GM12891 (cell line): ENCODE measurements at places on chromosomes 6 and 20.

DNA sequence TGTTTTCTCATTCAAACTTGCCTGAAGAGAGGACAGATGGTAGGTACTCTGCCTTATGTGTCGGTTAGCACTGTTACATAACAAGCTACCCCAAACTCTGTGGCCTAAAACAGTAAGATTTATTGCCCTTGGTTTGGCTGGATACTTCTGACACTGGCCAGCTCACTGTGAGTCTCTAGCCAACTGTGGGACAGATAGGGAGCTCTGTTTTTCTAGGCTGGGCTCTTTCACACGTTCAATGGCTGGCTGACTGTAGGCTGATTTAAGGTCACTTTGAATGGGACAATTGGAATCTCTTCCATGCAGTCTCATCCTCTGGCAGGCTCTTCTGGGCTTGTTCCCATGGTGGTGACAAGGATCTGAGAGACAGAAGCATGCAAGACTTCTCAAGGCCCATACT lies 39.4 kb upstream of the JAG1 start:
- no peak for DNase-seq

DNA sequence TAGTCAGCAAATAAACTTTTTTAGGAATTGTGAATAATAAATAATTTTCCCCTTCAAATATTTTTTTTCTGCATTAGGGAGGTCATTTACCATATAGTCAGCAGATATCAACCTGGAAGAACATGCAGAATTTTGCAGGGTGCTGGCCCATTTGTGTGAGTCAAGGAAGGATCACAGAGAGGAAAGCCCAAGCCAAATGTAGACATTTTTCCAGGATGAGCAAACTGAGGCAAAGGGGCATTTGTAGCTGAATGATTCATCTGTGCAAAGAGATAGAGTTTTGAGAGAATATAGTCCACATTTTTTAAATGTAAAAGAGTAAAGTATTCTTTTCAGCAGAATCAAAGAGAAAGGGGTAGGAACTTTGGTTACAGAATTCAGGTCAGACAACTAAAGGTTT lies 555.5 kb upstream of the MARCKS start:
- DNase-seq, result no peak

- no peak for DNase-seq
Measured at GRCh38 chr6:121522265-121522664, 86.8 kb downstream of the GJA1 start.

- no peak for DNase-seq
Measured at GRCh38 chr6:122130026-122130348, 269.5 kb upstream of the HSF2 start.

DNA sequence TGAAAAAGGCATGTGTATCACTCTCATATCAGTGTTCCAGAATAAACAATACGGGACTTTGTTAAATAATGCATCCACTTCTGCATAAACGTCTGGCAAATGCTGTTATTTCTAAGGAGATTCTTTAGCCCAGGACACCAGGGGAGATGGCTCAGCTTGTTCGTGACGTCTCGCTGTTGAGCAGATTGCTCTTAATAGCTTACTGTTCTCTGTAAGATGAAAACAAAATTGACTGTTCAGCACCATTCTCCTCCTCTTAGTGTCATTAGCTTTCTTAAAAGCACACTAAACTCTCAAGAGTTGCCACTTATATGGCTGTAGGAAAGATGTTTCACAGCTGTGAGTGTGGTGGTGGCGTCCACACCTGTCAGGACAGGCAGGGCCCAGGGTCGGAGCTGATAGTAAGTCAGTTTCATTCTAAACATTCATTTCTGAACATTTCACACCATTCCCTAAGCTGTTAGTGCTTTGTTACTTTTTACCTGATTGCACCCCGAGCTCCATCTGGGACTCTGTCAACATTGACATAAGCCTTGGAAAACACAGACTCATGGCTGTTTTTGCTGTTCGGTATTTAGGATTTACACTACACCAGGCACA lies 132.1 kb downstream of the ZDHHC14 start:
- no peak for DNase-seq

GRCh38 chr6:40770794-40771193 lies 183.6 kb upstream of the LRFN2 start:
- DNase-seq, result no peak

- DNase-seq, result no peak
Measured at GRCh38 chr20:2320813-2321658, 25.2 kb downstream of the TGM3 start.

- no peak for DNase-seq
Measured at GRCh38 chr20:77231-77630, 10.2 kb upstream of the DEFB125 start.

GRCh38 chr6:134840086-134840867 lies 109.6 kb downstream of the ALDH8A1 start:
- no peak for DNase-seq

- peak; percentile 1 for DNase-seq
Measured at GRCh38 chr20:39338469-39339376, 376.6 kb downstream of the DHX35 start.

GRCh38 chr6:105691081-105691480 lies 288.2 kb upstream of the PREP start:
- DNase-seq, result no peak

- no peak for DNase-seq
Measured at GRCh38 chr6:132067286-132067685, 116.1 kb upstream of the CCN2 start.

DNA sequence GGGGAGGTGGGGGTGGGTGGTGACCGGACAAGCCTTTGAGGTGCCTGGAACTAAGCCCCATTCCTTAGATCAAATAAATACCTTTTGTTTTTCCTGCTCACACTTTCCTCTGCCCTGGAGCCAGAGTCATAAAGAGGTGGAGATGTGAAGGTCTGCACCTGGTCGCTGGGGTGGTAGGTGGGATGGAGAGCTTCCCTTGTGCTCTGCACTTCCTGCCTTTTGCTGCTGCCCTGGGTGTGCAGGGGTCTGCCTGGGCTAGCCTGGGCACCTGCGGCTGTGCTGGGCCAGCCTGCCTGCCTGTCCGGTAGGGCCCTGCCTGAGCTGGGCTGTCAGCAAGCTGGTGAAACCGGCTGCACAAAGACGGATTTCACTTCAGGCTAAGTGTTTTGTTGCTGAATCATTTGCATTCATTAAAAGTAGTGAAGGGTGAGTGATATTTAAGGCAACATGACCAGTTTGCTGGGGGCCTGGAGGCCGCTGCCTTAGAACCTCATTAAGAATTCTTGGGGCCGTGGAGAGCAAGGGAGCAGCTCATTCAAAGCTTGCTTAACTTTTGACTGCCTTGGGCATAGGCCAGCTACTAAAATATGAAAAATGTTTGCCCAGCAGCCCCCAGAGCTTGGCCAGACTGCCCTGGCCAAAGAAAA lies 20.5 kb downstream of the PTK7 start:
- no peak for DNase-seq

- no peak for DNase-seq
Measured at GRCh38 chr6:50278663-50279062, 228.9 kb upstream of the DEFB112 start.

DNA sequence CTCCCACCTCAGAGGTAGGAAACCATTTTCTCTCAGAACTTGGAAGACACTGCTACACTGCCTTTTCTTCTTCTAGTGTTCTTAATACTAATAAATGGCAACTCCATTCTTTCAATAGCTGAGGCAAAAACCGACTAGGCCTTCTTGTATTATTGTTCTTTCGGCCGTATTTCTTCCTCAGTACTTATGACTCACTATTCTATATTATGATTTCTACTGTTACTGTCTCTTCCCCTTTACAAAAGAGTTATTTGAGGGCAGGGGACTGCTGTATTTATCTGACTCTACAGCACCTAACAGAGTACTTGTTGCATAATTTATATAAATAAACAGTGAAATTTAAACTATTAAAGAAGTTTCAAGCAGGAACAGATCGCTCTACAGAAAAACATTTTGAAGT lies 3.1 kb downstream of the DNAAF9 start:
- no peak for DNase-seq

- DNase-seq, result no peak
Measured at GRCh38 chr20:60224914-60225313, 266.7 kb downstream of the CDH26 start.

DNA sequence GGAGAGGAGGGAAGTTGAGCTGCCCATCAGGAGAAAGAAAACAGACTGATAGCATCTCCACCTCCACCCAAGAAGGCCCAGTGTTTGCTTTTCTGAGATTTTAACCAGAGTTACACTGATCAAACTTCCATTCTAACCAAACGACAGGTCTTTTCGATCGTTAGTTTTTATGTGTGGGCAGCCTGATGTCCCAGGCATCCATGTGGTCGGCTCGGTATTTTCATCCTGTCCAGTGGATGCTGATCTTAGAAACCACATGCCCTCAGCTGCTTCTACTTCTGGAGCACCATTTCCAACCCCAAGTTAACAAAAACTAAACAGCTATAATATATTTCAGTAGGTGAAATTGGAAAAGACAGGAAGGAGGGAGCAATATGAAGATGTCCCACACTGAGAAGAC lies 536.8 kb upstream of the JAG1 start:
- no peak for DNase-seq

DNA sequence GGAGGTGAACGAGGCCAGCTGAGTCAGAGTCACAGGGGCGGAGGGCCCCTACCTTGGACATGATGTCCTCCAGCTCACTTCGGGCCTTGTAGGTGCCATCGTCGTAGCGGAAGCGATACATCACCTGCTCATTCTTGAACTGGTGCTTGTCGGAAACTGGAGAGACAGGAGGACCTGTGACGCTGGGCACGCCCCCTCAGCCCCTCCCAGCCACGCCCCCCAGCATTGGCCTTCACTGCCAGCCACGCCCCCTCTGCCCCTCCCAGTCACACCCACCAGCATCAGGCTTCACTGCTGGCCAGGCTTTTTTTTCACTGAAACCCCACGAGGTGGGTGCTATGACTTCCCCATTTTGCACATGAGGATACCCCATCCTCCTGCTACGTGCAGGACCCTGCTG lies 148.2 kb downstream of the PREX1 start:
- DNase-seq, result no peak

- DNase-seq, result no peak
Measured at GRCh38 chr20:46213946-46214823, 94.1 kb downstream of the CDH22 start.

GRCh38 chr6:22828179-22829062 lies 259.1 kb downstream of the HDGFL1 start:
- peak; percentile 3 for DNase-seq

- DNase-seq, result no peak
Measured at GRCh38 chr20:16158976-16159286, 414.3 kb downstream of the KIF16B start.

DNA sequence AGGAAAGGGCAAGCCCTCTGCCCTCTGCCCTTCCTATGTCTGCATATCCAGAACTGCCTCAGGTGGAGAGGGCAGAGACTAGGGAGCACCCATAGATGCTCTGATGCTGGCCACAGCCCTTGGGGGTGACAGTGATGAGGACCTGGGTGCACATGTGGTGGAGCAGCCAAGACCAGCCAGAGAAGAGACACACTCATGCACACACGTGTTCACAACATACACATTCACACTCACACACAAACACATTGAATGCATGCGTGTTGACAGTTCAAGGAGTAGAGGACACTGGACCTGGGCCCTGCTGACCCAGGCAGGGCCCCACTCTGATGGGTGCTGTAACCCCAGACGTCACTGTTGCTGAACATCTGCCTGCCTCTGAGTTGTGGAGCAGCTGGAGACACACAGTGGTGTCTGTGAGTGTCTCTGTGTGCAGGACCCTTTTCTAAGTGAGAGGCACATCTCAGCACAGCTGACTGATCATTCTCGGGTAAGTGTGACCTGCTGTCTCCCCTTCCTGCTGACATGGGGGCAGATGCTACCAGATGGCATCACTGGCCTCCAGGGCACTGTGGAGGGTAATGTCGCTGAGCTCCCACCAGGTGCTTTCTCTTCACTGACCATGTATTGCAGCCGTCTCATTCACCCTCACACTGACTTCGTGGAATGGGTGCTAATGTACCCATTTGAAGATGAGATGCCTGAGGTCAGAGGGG lies 30.1 kb upstream of the MAS1L start:
- no peak for DNase-seq

- DNase-seq, result no peak
Measured at GRCh38 chr20:57381596-57382503, 9.3 kb upstream of the RBM38 start.

- no peak for DNase-seq
Measured at GRCh38 chr20:17621229-17621968, 51.5 kb downstream of the DSTN start.

DNA sequence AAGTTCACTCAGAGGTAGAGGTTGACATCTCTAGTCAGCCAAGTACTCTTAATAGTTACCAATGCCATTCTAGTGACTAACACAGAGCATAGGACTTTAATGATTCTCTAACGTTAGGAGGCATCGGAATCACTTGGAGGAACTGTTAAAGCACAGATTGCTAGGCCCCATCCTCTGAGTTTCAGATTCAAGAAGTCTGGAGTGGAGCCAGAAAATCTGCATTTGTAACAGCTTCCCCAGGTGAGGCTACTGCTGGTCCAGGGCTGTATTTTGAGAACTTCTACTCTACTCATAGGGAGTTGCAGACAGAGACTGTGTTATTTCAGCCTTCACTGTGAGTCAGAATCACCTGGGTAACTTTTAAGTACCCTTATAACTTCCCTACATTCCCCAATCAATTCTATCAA lies 5.7 kb downstream of the LMBRD1 start:
- DNase-seq, result no peak

DNA sequence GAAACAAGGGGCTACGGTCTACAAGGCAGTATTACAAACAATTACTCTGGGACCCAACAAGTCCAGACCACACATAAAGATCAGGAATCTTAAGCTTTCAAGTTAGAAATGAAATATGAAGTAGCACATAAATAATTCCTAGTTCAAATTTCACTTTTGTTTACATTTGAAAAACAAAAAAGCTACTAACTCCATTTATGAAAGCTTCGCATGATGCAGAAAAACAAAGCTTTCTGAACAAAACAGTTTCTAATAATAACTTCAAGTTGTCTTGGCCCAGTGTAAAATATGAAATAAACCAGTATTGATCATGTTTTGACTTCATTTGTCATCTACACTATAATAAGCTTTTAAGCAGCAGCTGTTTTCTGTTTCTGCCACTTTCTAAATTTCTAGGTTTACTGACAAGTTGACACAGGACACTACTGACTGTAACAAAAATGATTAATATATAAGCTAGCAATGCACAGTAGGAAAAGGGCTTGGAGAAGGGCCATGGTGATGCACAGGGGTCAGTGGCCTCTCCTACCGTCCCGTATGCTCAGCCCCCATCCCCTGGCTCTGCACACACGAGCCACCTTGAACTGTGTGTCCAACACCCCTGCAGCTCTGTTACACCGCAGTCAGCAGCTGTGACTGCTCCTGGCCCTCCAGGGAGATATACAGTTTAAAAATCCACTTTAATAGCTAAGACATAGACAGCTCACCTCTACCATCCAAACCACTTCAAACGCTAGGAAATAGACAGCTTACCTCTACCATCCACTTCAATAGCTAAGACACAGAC lies 13.3 kb upstream of the RAB22A start:
- no peak for DNase-seq

DNA sequence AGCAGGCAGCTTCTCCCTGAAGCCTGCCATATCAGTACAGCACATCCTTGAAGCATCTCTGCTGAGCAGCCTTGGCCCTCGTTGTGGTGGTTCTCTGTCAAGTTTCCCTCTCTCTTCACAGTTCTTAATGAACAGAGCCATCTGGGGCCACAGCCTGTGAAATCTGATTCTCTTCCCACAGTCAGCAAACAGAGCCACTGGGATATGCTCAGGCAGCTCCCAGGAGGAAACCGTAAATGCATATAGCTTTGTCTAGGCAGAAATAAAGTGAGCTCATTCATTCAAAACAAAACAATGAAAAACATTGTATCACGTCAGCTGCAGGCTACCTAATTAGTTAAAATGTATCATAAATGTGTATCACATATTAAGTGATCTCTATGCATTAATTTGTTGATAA lies 80.3 kb downstream of the TBC1D7 start:
- no peak for DNase-seq
